ENCODE measurements at places on chromosomes 2 and 18.

- DNase-seq = no peak
Measured at GRCh38 chr2:166333801-166334200, 41.9 kb downstream of the SCN9A start.

GRCh38 chr2:170715062-170715931, at the start of gene SP5:
Gene SP5 (plus strand): TSS chr2:170715337. CDS start chr2:170715513, 176 bp downstream.
- peak; percentile 86 for DNase-seq

DNA sequence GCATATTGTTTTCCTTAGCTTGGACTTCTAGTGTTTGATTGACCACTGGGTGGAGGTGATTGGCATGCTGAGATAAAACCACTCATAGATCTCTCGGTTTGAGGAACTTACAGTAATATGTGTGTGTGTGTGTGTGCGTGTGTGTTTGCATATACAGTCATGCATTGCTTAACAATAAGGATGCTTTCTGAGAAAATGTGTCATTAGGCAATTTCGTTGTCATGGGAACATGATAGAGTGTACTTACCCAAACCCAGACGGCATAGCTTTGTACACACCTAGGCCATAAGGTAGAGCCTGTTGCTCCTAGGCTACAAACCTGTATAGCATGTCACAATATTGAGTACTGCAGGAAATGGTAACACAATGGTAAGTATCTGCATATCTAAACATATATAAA, 167.3 kb downstream of the NYAP2 start:
- DNase-seq = no peak

GRCh38 chr18:79429785-79430281, 34.1 kb downstream of the NFATC1 start:
- DNase-seq = no peak

DNA sequence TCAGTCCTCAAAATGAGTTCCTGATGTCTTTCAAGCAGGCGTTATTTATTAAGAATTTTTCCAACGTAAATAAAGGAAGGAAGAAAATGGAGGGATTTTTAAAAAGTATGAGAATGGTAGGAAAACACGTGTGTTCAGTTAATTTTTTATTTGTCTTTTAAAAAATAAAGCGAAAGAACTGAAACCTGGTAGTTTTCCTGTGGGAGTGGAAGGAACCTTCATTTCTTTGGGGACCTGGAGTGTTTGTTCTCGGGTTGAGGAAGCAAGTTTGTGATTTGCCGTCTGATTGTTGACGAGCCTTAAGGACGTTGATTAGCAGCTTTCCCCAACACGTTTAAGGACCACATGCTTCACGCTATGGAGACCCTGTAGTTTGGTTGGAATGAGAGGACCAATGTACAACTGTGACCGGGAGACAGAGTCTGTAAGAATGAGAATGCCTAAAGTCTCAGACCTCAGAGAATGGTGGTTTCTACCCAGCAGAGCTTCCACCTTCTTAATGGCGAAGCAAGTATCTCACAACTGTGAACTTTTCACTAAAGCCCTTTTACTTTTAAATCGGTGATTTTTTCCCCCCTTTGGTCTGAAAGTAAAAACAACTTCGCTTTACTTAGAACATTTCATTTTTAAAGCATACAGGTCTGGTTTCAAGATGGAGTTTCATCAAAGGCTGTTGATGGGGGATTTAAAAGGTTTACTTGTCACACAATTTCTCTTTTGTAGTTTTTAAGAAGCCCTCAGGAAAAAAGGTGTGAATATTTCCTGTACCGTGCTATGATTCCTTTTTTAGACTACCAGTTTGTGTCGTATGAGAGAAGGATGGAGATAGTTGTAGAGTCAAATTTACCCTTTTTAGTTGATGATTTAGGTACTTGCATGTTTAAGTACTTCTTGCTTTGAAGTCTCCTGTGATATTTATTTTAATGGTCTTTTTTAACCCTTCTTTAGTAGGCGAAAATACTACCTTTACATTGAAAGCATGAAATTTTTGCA, 1.4 kb downstream of the TTC39C start:
- DNase-seq = no peak

GRCh38 chr18:58992301-58993231, 127.9 kb downstream of the ZNF532 start:
- no peak for DNase-seq

DNA sequence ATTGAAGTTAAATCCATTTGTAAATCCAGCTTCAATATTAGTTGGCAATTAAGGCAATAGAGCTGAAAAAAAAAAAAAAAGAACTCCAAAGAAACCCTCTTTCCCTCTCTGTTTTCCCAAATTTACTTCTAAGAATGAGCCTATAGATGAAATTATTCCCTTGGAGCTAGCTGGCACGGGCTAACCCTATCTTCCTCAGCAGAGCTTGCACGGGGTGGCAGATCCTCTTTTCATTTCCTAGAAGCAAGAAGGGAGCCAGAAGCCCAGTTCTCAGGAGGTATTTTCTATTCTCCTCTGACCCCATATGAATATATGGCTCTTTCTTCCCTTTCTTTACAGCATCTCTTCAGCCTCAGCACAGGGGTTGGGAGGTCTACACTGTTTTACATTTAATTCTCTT, 426.0 kb downstream of the TGIF1 start:
- DNase-seq = no peak

GRCh38 chr2:54271843-54272627, 16.0 kb upstream of the TSPYL6 start:
- DNase-seq = no peak

- DNase-seq = no peak
Measured at GRCh38 chr2:200747668-200748618, 63.8 kb upstream of the BZW1 start.

DNA sequence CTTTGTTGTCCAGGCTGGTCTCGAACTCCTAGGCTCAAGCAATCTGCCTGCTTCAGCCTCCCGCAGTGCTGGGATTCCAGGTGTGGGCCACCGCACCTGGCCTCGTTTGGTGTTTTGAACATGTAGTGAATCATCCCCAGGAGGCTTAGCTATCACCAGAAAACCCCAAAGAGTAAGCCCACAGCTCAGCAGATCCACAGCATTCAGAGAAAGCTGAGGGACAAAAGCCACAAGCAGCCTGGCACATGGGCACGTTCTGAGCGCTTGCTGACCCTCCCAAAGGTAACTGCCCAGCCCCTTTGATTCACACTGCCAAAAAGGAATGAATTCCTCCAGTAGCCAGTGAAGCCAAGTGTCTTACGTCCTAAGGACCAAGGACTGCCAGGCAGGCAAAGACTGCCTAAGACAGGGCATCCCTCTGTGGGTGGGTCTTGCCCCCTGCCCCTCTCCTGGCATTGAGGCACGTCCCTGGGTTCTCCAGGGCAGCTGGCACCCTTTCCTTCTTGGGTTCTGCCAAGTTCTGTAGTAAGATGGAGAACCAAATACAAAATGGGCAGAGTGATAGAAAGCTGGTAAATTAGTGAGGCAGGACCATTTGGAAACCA, 31.7 kb downstream of the MBP start:
- no peak for DNase-seq

DNA sequence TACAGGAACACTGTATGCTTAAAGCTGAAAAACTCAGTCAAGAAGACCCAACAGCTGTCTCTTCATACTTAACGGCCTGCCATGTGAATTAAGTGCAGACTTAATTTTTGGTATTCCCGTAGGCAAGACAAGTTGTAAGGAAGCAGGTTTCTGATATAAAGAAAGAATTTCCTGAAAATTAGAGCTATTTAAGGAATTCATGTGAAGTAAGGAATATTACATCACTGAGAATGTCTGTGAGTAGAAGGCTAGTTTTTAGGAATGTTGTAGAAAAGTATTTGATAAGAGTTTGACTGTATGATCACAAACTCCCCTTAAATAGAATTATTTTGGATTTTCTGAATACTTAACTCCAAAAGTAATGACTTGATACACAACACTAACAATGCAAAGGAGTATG, 51.0 kb downstream of the WDR33 start:
- no peak for DNase-seq

GRCh38 chr2:33069894-33070651, 123.3 kb downstream of the LTBP1 start:
- no peak for DNase-seq

DNA sequence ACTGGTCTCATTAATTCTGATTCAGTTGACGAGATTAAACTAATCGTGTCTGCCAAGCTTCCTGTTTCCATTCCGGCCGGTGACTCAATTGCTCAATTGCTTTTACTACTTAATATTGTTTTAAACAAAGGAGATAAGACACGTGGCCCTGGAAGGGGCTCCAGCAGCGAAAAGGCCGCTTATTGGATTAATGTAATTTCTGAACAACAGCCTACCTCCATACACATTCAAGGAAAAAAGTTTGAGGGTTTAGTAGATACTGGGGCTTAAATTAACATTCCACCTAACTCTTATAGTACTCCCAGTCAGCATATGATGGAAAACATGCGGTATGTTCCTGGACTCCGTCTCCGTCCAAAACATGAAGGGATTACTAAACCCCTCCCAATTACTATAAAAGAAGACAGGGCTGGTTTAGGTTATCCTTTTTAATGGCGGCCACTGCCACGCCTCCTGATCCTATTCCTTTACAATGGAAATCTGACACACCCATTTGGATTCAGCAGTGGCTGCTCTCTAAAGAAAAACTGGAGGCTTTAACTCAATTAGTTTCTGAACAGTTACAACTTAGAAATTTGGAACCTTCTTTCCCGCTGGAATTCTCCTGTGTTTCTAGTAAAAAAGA, 27.1 kb downstream of the VPS54 start:
- peak; percentile 45 for DNase-seq

- no peak for DNase-seq
Measured at GRCh38 chr2:11123001-11123809, 32.1 kb upstream of the SLC66A3 start.

- no peak for DNase-seq
Measured at GRCh38 chr2:230335864-230336506, 9.0 kb downstream of the SP140L start.

DNA sequence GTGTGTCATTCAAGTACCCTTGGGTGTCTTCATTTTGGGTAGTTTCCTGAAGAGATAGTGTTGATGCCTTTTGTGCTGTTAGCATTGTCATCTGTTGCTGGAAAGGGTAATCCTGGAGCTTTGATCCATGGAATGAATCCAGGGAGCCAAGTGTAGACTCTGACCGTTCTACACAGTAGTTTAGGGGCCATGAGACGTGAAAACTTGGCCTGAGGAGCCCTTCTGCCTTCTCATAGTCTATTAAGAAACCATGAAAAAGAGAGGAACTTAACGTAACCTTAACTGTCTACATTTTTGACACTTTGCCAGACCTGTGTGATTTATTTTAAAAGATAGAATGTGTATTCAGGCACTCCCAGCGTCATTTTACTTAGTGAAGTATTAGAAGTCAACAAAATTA, 194.0 kb downstream of the BABAM2 start:
- DNase-seq = no peak

DNA sequence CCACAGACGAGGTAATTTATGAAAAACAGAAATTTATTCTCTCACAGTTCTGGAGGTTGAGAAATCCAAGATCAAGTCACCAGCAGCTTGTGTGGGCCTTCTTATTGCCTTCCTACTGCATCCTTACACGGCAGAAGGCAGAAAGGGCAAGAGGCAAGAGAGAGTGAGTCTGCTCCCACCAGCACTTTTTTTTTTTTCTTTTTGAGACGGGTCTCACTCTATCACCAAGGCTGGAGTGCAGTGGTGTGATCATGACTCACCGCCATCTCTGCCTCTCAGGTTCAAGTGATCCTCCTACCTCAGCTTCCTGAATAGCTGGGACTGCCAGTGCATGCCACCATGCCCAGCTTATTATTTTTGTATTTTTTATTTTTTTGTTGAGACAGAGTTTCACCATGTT, 78.5 kb upstream of the HK2 start:
- DNase-seq = no peak

GRCh38 chr2:19635951-19636510, 265.8 kb downstream of the TTC32 start:
- no peak for DNase-seq

- no peak for DNase-seq
Measured at GRCh38 chr18:39805218-39805617, 2149.8 kb upstream of the PIK3C3 start.

GRCh38 chr18:3405713-3406112, 44.3 kb upstream of the TGIF1 start:
- DNase-seq = no peak

DNA sequence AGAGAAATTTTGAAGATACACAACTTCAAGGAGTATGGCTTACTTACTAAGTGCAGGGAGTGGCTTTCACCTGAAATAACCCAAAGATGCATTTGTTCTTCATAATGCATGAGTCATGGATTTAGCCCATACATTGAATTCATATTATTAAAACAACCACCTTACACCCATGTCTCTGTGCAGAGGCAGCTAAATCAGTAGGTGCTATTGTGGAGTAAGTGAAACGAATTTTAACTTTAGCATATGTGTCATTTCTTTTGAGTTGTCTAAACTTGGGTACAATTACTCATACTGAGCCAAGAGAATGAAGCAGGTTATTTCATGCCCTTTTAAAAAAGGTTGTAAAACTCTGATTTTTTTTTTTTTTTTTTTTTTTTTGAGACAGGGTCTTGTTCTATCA, 11.0 kb upstream of the ANKRD29 start:
- no peak for DNase-seq

DNA sequence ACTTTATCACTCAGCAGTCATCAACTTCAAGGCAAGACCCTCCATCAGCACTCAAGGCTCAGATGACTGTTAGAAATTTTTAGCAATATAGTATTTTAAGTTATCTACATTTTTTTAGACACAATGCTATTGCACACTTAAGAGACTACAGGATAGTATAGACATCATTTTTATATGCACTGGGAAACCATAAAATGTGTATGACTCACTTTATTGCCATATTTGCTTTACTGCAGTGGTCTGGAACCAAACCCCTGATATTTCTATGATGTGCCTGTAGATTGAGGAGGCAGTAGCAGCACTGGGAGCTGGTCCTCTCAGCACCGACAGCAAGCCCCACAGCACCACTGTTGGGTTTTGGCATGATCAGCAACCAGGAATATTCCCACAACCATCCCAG, 264.8 kb upstream of the HNRNPA3 start:
- DNase-seq = no peak

GRCh38 chr18:79634593-79635426, 44.8 kb upstream of the CTDP1 start:
- no peak for DNase-seq

DNA sequence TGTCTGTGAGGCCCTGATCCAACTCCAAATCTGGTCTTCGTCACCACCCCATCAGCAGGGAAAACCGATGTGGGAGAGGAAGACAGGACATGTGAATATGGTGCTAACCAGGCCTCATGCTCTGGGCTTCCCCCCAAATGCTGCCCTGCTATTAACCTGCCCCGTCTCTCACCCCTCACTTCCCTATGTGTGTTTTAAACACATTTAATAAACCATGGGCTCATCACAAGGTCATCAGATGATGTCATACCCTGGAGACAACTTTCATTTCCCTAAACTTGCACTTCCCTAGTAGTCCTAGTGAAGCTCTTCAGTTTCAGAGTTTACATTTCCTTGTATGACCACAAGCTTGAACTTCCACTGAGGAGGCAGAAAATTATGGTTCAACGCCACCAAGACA, 49.9 kb downstream of the CD8B2 start:
- no peak for DNase-seq

DNA sequence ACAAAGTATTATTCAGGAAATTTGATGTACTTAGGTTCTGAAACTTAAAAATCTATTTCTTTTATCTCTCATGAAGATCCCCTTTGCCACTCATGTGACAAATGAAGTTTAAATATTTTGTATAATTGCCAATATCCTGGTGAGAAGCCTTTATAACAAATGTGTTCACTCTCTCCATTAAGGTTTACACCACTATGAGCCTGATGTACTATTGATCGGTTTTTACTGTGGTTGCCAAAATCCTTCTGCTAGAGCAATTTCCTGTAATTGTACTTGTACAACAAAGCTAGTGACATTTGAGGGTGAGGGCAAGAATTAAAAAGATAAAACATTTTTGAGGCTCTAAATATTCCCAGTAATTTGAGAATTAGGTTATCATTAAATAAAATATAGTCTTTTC, 222.3 kb upstream of the CDH19 start:
- DNase-seq = no peak

Data from NCI-H510A (cell line).